Hepatocyte (in vitro differentiated cells): ENCODE measurements at places on chromosomes 4 and X. TPM values are rescaled to one million over a fixed set of nuclear protein-coding genes. Genes with fewer than 3 reads are reported as not detected.

DNA sequence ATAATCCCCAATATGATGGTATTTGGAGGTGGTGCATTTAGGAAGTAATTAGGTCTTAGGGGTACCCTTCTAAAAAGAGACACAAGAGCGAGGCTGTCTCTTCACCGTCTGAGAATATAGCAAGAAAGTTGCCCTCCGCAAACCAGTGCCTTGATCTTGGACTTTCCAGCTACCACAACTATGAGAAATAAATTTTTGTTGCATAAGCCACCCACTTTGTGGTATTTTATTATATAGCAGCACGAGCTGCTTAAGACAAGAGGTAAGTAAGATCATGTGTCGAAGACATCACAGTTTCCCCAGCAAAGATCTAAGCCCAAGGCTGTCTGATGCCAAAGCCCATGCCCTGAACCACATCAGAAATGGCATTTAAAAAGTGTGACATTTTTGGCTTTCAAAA lies 9.6 kb upstream of the EXOSC9 start:
- H3K27me3 ChIP-seq: no peaks in the 10 kb centered on the region
- H3K4me1 ChIP-seq: peaks cover 4% of the 10 kb centered on the region
- no peak overlapping the region for H3K4me3 ChIP-seq
- H3K36me3 ChIP-seq: no peaks in the 10 kb centered on the region
- DNase-seq: no peak
- no peak overlapping the region for H3K27ac ChIP-seq

- H3K27ac ChIP-seq: no peak overlapping the region
- H3K27me3 ChIP-seq: no peaks in the 10 kb centered on the region
- no peak overlapping the region for H3K4me3 ChIP-seq
- no peaks in the 10 kb centered on the region for H3K4me1 ChIP-seq
These were observed 1138.8 kb downstream of the ARAP2 start for GRCh38 chr4:35105486-35105885.

DNA sequence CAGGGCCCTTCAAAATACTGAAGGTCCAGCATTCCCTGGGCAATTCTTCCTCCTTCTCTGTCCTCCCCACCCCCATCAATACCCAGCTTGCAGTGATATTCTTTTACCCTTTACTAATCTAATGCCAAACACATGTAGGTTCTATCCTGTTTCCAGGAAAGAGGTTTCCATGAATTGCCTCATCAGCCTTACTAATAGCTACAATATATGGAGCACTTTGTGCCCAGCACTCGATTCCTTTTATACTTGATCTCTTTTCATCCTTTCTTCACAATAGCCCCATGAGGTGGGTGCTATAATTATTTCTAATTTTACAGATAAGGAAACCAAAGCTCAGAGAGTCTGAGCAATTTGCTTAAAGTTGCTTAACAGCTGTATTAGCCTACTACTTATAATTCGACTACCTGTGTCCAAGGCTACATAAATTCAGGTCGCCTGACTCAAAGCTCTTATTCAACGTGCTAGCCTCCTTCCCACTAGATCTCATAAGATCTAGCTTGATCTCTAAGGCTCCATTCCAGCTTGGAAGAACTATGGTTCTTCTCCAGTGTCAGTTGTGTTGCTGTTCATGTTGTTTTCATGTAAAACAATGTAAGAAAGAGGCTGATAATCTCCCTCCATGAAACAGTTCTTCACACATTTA lies 229.6 kb upstream of the PGRMC2 start:
- no peak overlapping the region for H3K4me3 ChIP-seq
- peaks cover 28% of the 10 kb centered on the region for H3K4me1 ChIP-seq
- DNase-seq: peak; percentile 22
- peak overlapping the region; percentile 96 for H3K27ac ChIP-seq
- no peaks in the 10 kb centered on the region for H3K36me3 ChIP-seq

DNA sequence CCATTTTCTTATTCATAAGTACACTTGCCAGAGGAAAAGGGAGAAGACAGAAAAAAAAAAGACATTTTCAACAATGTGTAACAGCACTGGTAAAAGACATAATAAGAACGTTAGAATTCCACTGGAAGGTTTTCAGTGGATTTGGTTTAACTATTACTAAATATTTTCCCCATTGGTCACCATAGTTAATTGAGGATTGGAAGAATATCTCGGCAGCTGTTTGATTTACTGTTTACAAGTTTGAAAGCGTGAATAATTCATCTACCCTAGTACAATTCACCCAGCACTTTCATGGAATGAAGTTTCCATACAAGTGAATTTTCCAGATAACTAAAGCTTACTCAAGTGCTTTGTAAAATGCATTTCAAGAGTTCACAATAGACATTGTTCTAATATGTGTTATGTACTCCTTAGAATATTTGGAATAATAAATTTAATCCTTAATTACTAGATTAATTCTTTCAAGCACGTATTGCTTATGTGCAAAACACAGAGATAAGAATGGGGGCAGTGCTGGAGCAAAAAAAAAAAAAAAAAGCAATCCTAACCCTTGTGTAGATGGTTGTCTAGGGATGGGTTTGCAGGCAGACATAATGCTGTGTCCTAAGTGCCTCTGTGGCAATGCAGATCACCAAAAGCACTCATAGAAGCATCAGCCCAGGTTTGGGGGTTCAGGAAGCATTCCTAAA lies 57.1 kb downstream of the ENPEP start:
- H3K27ac ChIP-seq: peak overlapping the region; percentile 67
- H3K36me3 ChIP-seq: no peaks in the 10 kb centered on the region
- H3K27me3 ChIP-seq: no peaks in the 10 kb centered on the region
- DNase-seq: no peak
- no peak overlapping the region for H3K4me3 ChIP-seq
- no peaks in the 10 kb centered on the region for H3K4me1 ChIP-seq

- H3K4me1 ChIP-seq: no peaks in the 10 kb centered on the region
- peak; percentile 30 for DNase-seq
- no peaks in the 10 kb centered on the region for H3K27me3 ChIP-seq
- no peaks in the 10 kb centered on the region for H3K36me3 ChIP-seq
- no peak overlapping the region for H3K4me3 ChIP-seq
These were observed 42.9 kb downstream of the NDST3 start for GRCh38 chr4:118076958-118077766.

DNA sequence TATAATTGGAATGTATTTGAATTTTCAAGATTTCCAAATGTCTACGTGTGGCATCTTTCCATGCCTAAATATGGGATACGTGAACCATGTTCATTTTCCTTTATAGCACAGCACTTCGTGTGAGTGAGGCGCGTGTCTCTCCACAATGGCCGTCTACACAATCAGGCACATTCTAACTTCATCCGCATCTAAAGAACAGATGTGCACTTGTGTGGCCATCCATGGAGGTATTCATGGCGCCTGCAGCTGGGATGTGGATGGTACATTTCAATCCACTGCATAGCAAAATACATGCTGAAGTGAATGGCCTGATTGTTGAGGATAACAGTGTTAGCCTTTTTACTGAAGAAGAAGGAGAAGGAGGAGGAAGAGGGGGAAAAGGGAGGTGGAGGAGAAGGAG lies 34.5 kb upstream of the TRIM2 start:
- H3K27me3 ChIP-seq: no peaks in the 10 kb centered on the region
- H3K4me3 ChIP-seq: no peak overlapping the region
- DNase-seq: no peak
- no peaks in the 10 kb centered on the region for H3K4me1 ChIP-seq
- H3K27ac ChIP-seq: no peak overlapping the region

DNA sequence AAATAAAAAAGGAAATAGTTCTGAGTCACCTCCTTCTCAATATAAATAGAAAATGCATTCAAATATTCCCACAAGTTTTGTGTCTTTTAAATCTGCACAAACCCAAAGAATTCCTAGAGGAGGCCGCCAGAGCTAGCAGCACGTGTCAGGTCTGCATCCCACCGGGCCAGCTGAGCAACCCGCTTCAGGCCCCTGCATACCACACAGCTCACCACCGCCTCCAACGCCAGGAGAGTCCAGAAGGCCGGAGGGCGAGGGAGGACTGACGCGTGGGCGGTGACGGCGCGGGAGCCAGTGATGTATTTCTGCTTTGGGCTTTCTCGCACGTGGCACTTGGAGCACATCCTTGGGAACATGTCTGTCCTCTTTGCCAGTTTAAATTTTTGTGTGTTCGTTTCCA lies 61.9 kb upstream of the CLDN34 start:
- H3K27me3 ChIP-seq: no peaks in the 10 kb centered on the region
- no peaks in the 10 kb centered on the region for H3K4me1 ChIP-seq
- H3K27ac ChIP-seq: no peak overlapping the region
- no peak for DNase-seq
- H3K36me3 ChIP-seq: no peaks in the 10 kb centered on the region

GRCh38 chr4:151803246-151803645 lies 42.4 kb upstream of the GATB start:
- H3K4me1 ChIP-seq: peaks cover 6% of the 10 kb centered on the region
- H3K27me3 ChIP-seq: no peaks in the 10 kb centered on the region
- no peak overlapping the region for H3K27ac ChIP-seq
- no peaks in the 10 kb centered on the region for H3K36me3 ChIP-seq

DNA sequence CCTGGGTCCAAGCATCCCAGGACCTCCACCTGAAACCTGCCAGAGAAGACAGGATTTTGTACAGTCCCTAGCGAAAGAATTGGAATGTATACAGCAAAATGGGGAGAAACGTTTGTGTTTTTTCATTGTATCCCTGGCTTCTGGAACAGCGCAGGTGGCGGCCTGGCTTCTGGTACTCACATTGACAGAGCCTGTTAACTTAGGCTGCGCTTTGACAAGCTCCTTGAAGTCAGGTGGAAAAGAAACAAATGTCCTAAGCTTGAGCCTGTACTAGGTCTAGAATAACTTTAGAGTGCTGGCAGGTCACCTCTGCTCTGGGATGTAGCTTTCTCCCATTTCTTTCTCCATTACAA lies 343.7 kb upstream of the KLF3 start:
- H3K27ac ChIP-seq: peak overlapping the region; percentile 36
- H3K4me1 ChIP-seq: peaks cover 7% of the 10 kb centered on the region
- H3K27me3 ChIP-seq: no peaks in the 10 kb centered on the region
- no peak for DNase-seq
- H3K4me3 ChIP-seq: no peak overlapping the region

GRCh38 chr4:85783483-85783882 lies 308.5 kb downstream of the ARHGAP24 start:
- peaks cover 4% of the 10 kb centered on the region for H3K4me1 ChIP-seq
- no peak for DNase-seq
- no peak overlapping the region for H3K4me3 ChIP-seq
- H3K36me3 ChIP-seq: no peaks in the 10 kb centered on the region
- H3K27ac ChIP-seq: no peak overlapping the region

- peak; percentile 13 for DNase-seq
- H3K36me3 ChIP-seq: no peaks in the 10 kb centered on the region
- H3K4me1 ChIP-seq: no peaks in the 10 kb centered on the region
- H3K27me3 ChIP-seq: no peaks in the 10 kb centered on the region
These were observed 57.3 kb upstream of the ADGRA3 start for GRCh38 chr4:22573198-22573597.

DNA sequence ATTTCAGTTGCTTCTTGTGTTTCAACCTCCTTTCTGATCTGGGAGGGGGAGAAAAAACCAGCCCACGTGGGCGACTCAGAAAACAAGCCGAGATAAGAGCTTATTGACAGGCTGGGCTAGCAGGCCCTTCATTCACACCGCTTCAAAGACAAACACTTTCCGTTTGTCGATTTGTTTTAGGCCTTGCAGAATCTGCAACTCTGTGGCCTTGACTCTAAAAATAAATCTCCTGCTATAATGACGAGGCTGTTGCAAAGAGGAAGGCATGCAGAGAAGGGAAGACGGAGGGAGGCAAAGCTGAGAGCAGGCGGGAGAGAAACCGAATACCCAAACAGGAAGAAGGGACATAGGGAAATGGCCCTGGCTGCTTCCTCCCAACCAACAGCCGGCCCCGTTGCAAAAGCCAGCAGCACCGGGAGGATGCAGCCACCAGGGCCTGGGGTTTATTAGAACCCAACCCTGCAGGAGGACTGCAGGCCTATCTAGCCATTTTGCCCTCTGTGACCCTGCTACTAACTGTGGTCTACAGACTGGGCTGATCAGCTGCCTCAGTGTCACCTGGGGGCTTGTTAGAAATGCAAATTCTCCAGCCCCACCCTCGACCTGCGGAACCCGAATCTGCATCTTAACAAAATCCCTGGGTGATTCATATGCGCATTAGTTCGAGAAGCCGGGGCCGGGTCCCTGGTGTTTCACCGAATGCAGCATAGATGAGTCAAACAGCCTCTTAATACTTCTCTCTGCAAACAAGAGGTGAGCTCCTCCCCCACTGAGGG lies 325.5 kb downstream of the BCOR start:
- peak overlapping the region; percentile 74 for H3K27ac ChIP-seq
- peak; percentile 75 for DNase-seq
- no peak overlapping the region for H3K4me3 ChIP-seq

DNA sequence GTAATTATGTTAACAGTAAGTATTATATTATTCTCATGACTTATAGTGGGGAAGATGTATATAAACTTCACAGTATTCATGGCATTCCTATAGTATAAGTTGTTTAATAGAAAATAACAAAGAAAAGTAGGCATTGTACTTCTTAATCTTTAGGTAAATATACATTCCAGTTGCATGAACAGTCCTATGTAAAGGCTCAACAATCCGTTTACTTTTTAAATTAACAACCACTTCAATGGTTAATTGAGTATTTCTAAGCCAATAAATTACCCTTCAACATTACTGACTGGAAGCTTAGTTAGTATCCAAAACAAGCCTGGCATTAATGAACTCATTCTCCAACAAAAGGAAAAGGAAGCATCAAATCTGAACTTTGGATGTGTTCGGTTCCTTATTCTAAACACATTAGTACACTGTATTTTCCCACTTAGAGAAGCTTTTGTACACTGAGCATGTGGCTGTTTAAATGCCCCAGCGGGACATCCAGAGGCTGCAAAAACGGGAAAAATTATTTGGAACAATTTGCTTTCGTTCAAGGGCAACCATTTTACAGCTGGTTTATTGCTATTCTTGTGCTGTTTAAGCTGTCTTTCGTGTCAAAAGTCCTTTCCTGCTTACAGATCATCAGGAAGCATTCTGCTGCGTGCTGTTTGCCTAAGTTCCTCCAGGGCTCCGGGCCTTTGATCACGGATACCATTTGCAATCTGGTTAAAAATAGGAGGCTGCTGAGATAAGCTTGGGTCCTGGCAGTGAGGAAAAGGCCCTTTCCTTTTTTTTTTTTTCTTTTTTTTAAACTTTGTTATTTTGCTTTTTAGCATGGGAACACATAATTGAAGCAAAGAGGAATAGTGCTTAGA lies 460.3 kb downstream of the SPRY1 start:
- H3K4me3 ChIP-seq: no peak overlapping the region
- H3K27me3 ChIP-seq: no peaks in the 10 kb centered on the region
- peak; percentile 72 for DNase-seq
- H3K27ac ChIP-seq: peak overlapping the region; percentile 63
- H3K36me3 ChIP-seq: no peaks in the 10 kb centered on the region

- peak overlapping the region; percentile 82 for H3K27ac ChIP-seq
- H3K27me3 ChIP-seq: no peaks in the 10 kb centered on the region
- H3K4me3 ChIP-seq: no peak overlapping the region
- peak; percentile 52 for DNase-seq
These were observed 180.2 kb upstream of the TET2 start for GRCh38 chr4:104966349-104967033.

The FOXP3 gene
- 0.03 TPM in 1 of 2 replicates, not detected in the other for total RNA-seq

The GAGE13 gene
- total RNA-seq: not detected in 2 replicates

The DNAAF6 gene
- not detected in 2 replicates for total RNA-seq

The SMIM31 gene
- 0.43 and 0.44 TPM in 2 replicates for total RNA-seq

The ASB9 gene
- total RNA-seq: 6.0 and 10.0 TPM in 2 replicates

The GPR143 gene
- 3.0 and 3.2 TPM in 2 replicates for total RNA-seq

The CYTL1 gene
- 37.4 and 52.3 TPM in 2 replicates for total RNA-seq

The IDUA gene
- 13.1 and 15.5 TPM in 2 replicates for total RNA-seq
